Aorta (tissue), 5 donors: ENCODE measurements at places on chromosomes 2 and 18. TPM values are rescaled to one million over a fixed set of nuclear protein-coding genes. Genes with fewer than 3 reads are reported as not detected.

GRCh38 chr18:79570266-79571201 is 109.1 kb upstream of the CTDP1 start:
- DNase-seq = no peak

DNA sequence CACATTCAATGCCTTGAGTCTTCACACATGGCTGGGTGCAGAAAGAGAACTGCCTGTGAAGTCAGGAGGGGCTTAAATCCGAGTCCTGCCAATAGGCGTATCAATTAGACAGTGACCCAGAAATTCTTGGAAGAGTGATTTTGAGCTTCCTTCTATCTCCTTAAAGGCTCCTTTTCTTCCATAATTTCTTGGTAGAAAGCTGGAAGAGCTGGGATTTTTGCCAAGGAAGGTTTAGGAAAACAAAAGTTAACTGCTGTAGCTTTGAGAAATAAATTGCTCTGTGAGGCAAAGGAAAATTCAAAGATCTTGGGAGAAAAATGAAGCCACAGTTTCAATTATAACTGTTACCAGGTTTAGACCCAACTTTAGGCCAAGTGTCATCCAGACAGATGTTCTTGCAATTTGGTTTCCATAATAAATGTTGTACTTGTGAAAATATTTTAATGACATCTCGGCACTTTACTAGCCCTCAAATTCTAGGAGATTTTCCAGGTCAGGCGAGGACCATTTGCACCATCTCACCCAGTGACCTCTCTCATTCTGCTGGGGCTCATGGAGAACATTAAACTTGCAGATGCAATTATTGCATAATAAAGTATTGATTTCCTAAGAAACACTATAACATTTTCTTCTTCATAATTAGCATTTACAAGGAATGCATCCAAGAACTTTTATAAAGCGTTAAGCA is 329.7 kb upstream of the MEIS1 start:
- DNase-seq = no peak

DNA sequence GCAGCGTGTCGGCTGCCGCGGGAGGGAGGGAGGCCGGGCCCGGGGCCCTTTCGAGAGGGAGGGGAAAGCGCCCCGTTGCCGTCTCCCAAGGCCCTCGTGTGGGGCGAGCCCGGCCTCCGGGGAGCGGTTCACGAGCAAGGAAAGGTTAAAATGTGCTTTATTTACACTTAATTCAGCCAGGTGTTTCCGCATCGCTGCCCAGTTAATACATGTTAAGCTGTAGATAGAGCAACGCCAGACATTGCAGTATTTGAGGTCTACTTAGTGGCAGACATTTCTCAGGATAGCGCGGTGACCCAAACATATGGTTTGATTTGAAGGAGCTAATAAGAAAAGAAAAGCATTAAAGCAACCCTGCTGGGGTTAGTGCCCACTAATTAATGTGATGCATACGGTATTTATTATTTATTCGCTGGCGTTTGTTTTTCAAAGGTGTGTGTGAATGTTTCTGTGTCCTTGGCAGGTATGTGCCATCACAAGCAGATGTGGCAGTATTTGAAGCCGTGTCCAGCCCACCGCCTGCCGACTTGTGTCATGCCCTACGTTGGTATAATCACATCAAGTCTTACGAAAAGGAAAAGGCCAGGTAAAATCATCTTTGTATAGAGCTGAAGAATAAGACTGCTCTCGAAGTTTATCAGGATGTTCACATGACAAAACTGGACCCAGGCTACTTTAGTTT is 571 bp downstream of the EEF1B2 start:
- no peak for DNase-seq

DNA sequence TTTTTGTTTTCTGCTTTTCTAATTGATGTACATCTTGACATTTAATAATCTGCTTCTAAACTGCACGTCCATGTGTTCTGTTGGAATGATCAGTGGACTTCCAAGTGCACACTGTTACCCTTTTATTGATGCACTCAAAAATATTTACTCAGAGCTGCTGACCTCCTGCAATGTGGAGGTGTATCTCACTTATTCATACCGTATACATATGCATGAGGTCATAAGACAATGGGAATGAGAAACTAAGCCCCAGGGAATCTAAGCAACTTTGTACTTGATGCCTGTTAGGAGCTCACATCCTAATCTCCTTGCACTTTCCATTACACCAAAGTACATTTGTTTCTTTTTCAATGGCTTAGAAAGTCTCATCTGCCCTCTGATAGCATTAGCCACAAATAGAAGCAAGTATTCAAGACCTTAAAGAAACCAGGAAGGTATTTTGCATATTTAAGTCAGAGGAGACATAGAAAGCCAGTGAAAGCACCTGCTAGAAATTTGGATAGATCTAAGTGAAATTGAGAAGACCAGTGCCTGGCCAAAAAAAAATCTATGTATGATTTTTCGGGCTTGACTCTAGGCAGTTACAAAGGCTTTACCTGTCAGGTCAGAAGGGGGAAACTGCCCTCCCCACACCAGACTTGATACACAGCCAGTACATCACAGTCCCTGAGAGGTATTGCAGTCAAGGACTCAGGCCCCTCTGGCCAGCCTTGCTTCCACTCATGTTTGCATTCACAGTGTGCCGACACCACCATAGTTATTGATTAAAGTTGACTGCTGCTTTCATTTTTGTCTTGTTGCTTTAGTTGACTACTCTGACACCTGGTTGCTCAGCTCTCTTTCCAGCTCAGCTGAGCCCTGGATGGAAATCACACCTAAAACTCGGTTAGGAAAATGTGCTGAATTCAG is 391.7 kb upstream of the CYRIA start:
- DNase-seq = no peak

DNA sequence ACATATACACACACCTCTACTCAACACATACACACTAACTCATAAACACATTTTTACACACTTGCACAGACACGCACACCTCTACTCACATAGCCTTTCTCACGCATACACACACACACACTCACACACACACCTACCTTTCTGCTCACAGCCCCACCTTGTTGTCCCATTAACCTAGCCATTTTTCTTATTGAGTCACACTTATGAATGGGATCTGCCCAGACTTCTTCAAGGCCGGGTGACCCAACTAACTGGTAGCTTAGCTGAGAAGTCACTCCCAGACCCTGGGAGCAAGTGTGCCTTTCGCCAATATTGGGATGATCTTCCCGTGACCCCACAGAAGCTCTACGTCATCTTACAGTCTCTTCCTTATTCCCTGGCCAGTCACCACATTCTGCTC is 192.2 kb downstream of the NCK2 start:
- no peak for DNase-seq

GRCh38 chr2:22628221-22628620 is 756.8 kb upstream of the KLHL29 start:
- peak; percentile 48 for DNase-seq

Gene LCT
- not detected for total RNA-seq
